Cerebellar nuclear complex (tissue), 1 donor: ENCODE measurements at places on chromosomes 5 and 9.

DNA sequence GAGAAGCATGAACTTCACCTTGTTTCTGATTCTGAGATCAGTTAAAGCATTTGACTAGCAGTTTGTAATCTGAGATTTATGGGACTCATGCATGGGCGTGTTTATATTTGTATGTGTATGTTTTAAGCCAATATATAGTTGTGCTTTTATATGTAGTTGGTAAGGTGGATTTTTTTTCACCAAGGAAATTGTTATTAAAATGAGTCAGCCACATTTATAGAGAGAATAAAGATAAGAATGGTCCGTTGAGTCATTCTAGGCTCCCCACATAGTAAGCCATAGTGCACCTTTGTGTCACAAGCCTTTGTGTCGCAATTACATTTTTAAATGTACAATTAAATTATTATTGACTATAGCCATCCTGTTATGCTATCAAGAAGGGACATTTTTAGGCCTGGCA, 89.0 kb downstream of the NLN start:
- no peak for DNase-seq

DNA sequence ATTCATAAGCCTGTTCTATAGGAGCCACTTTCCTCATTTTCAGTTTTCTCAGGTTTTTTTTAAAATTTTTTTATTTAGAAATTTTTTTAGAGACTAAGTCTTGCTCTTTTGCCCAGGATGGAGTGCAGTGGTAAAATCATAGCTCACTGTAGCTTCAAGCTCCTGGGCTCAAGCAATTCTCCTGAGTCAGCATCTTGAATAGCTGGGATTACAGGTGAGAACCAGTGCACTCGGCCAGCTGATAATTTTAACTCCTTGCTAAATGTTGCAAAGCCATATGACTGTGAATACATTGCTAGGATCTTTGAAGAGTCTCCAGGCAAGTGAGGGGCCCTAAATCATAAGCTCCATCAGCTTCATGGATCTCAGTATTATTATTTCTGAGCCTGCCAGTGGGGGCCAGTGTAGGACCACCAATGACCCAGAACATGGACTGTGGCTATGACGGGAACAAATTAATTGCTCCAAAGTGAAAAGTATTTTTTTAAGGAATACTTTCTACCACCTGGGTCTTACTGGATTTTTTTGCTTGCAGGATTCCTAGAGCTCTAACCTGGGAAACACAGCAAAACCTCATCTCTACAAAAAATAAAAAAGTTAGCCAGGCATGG, 5.7 kb upstream of the GAPVD1 start:
- DNase-seq = no peak

- no peak for DNase-seq
Observed at GRCh38 chr5:65041296-65042158, 272.8 kb downstream of the CWC27 start.

GRCh38 chr9:127140842-127141675, 18.6 kb upstream of the ANGPTL2 start:
- DNase-seq = no peak

GRCh38 chr5:180797256-180798192, 5.1 kb downstream of the MGAT1 start:
- no peak for DNase-seq

DNA sequence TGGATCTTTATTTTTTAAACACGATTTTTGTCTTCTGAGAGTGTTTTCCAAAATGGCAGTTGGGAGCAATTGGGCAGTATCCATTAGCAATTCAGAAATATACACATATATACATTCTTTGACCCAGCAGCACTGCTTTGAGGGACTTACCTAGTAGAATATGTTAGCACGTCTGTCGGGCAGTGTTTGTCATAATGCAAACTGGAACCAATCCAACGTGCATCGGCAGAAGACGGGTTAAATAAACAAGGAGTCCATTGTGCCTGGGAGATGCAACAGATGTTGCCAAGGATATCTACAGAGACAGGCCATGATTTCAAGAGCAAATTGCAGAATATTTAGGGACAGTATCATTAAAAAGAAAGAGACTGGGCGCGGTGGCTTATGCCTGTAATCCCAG, 107.0 kb downstream of the COL5A1 start:
- DNase-seq = no peak

DNA sequence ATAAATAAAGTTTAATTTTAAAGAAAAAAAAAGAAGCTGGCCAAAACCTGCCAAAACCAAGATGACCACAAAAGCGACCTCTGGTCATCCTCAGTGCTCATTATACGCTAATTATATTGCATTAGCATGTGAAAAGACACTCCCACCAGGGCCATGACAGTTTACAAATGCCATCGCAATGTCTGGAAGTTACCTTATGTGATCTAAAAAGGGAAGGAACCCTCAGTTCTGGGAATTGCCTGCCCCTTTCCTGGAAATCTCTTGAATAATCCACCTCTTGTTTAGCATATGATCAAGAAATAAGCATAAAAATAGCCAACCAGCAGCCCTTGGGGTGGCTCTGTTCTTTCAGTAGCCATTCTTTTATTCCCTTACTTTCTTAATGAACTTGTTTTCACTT, 178.3 kb upstream of the MAP1B start:
- DNase-seq = no peak

- no peak for DNase-seq
Observed at GRCh38 chr5:97425511-97425910, 242.5 kb upstream of the RIOK2 start.

DNA sequence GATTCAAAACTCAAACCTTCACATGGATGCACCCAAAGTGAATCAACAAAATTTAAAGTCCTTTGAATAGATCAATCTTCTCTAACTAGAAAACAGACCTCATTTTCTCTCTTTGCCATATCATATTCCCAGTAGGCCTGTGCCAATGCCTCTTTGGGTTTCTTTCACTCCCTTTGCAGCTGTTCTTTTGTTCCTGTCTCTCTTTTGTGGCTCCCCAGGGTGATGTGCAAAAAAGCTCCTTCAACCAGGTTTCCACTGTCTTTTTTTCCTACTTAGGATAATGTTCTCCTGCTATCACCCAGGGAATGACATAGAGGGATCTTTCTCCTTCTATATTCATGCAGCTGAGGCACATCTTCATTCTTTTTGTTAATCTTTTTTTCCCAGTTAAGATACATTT, 54.6 kb downstream of the MARCHF3 start:
- no peak for DNase-seq

GRCh38 chr9:107710953-107711352, 221.4 kb upstream of the KLF4 start:
- DNase-seq = peak; percentile 57

- no peak for DNase-seq
Observed at GRCh38 chr9:133374612-133375115, 1.2 kb downstream of the SURF4 start.

DNA sequence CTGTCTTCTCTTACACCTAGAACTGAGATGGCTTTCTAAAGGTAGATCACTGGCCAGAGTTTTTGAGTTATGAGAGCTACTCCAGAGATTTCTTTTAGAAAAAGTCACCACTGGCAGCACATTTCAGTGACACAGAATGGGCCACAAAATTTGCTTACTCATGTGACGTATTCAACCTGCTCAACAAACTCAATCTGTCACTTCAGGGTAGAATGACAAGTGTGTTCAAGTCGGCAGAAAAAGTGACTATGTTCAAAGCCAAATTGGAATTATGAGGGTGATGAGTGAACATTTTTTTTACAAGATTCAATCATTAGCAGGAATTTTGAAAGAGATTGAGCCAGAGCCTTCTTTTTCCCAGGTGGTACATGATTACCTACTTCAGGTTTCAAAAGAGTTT, 46.5 kb downstream of the TAF11L14 start:
- DNase-seq = no peak

GRCh38 chr9:22175972-22176545, 167.0 kb upstream of the CDKN2B start:
- no peak for DNase-seq

DNA sequence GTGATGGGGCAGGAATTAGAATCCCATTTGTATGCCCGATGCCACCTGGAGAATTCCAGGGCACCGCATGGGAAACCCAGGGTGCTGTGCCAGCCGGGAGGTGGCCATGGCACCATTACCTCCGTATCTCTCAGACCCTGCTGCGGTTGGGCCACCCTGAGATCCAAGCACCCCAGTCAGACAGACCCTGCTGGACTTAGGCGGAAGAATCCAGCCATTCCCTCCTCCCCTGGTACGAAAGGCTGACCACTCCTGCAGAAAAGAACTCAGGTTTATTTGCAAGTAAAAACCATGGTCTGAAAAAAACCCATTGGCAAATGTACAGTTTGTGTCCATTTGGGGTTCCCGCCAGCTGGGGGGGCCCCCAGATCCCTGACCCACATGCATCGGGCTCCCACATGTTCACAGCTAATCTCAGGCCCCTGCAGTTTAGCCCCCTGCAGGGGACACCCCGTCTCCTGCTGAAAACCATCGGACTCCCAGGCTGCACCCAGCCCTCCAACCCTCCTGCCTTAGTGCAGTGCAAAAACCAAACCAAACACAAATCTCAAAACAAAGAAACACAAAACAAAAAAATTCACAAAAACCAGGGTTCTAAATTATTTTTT, 23.6 kb upstream of the SARDH start:
- DNase-seq = no peak

GRCh38 chr5:98872674-98873073, 56.1 kb downstream of the CHD1 start:
- DNase-seq = no peak

- no peak for DNase-seq
Observed at GRCh38 chr9:120889606-120890271, 12.8 kb upstream of the PHF19 start.

DNA sequence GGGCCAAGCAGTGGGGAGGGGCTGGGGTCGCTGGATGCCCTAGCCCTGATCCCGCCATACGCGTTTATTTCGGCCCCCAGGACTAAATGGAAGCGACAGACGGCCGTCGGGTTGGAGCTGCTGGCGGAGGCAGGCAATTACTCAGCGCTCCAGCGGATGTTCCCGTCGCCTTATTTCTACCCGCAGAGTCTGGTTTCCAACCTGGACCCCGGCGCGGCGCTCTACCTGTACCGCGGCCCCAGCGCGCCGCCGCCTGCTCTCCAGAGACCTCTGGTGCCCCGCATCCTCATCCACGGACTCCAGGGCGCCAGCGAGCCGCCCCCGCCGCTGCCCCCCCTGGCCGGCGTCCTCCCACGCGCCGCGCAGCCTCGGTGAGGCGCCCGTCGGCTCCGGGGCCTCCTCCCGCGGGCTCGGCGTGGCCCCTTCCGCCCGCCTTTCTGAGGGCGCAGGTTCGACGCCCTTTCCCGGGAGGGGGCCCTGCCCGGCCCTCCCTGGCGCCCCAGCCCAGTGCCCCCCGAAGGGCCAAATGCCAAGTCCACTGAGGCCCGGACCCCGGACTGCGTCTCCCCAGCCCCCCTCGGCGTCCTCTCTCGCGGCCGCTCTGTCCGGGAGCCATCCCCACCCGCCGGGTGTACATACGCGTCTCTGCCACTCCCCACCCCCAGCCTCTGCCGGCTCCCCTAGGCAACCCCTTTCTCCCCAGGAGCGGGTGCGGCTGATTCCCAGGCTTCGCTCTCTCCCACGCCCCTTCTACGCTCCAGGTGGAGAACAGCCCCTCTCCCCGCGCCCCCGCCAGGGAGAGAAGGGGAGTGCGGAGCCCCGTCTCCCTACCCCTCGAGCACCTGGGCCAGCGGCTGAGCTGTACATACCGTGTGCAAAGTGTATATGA, 7.0 kb downstream of the BARHL1 start:
- no peak for DNase-seq

GRCh38 chr9:99752417-99753109, 69.1 kb upstream of the NR4A3 start:
- no peak for DNase-seq

DNA sequence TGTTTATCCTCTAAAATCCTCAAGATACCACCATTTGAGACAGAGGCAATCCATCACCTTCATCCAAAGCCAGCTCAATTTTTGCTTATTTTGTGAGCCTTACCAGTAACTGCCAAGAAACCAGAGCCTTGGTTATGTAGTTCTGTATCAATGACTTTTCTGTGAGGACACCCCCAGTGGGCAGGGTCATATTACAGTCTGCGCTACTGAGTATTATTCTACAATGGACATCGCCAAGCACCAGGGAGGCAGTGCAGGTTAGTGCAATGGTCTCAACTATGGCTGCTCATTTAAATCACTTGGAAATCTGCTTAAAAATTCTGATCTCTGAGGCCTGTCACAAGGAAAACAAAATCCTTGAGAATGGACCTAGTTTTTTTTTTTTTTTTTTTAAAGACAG, 90.5 kb upstream of the NIPAL4 start:
- no peak for DNase-seq

GRCh38 chr9:19513671-19514275, 105.0 kb downstream of the ACER2 start:
- DNase-seq = no peak

GRCh38 chr9:128643519-128644300, 12.9 kb downstream of the DYNC2I2 start:
- DNase-seq = no peak

GRCh38 chr5:34410411-34411139, 245.6 kb upstream of the RAI14 start:
- DNase-seq = no peak

GRCh38 chr5:155015239-155015638, 1.7 kb downstream of the KIF4B start:
- no peak for DNase-seq

DNA sequence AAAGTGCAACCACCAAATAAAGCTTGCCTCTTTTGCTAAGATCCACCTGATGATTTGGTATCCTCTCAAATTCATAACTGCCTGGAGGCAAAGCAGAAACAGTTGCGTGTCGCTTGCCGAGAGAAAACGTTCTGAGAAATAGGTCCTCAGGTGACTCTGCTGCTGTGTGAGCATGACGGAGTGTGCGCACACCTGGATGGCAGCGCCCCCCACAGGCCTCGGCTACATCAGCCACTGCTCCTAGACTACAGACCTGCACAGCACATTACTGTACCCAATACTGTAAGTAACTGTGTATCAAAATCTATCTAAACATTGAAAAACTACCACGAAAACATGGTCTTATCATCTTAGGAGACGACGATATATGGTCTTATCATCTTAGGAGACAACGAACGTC, 87.4 kb downstream of the CAMSAP1 start:
- DNase-seq = no peak

DNA sequence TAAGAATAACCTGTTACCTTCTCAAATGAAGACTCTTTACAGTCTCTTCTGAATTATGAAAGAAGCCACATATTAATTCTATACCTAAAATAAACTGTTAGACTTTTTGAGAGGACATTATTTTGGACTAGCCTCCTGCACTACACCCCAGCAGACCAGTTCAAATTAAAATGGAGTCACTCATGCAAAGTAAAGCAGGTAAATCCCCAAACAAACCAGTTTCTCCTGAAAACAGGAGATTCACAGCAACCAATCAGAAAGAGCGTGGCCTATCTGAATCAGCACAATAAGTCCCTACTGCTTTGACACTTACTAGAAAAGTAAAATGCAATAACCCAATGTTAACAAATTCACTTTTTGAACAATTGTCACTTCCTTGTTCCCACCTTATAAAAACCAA, 58.8 kb downstream of the PTBP3 start:
- DNase-seq = no peak

- DNase-seq = no peak
Observed at GRCh38 chr5:156974328-156974727, 11.3 kb upstream of the TIMD4 start.

DNA sequence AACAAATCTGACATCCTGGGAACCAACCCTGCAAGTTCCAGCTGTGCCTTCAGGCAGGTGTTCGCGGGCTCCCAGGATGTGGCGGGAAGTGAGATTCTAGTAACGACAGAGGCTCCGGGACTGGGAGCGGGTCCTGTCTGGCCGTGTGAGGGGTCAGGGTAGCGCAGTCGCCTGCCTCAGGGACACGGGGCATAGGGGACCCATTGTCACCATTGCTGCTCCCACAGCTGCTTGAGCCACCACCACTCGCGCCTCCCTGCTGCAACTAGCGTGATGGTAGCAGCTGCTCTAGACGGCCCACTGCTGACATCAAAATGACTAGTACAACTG, 468.5 kb downstream of the CDH9 start:
- DNase-seq = no peak

GRCh38 chr9:110520120-110520701, 59.3 kb downstream of the SVEP1 start:
- no peak for DNase-seq
